Stimulated activated CD4-positive, alpha-beta T cell treated with anti-CD3 and anti-CD28 coated beads, TNF-alpha, amount 100 ng/mL, for 48 hours (primary cell): ENCODE measurements at places on chromosomes 3 and 15.

DNA sequence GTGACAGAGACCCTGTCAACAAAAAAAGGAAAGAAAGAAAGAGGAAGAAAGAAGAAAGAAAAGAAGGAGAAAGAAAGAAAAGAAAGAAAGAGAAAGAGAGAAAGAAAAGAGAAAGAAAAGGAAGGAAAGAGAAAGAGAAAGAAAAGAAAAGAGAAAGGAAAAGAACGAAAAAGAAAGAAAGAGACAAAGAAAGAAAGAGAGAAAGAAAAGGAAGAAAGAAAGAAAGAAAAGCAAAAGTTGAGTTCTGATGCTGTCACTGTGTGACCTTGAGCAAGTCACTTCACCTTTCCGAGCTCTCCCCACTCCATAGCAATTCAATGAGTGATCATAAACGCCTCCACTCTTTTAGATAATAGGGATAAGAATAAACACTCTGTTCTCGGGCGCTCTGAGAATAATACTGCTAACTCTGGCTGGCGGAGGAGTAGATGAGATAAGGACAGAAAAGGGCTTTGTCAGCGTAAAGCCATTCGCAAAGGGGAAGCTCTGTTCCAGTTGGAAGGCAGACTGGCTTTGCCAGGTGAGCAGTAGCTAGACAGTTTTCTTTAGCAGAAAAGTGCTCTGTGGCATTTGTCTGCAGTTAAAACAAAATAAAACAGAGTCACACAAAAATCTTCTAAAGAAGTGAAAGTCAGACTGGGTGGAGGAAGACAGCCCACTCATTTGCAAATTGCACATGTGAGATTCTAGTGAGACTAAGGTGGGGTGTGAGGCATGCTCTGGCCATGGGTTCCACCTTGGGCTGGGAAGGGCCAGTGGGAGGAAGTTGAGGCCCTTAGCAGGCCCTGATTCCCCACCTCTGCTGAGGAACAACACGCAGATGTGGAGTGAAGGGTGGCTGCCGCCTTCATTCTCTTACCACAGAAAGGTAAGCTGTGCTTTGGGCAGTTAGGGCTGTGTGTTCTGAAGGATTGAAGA, 9.6 kb upstream of the FLNB start:
- DNase-seq, result no peak

GRCh38 chr3:67349551-67350174, 304.7 kb downstream of the SUCLG2 start:
- no peak for DNase-seq

- DNase-seq, result no peak
Observed at GRCh38 chr3:119778811-119779210, 3.1 kb upstream of the NR1I2 start.

DNA sequence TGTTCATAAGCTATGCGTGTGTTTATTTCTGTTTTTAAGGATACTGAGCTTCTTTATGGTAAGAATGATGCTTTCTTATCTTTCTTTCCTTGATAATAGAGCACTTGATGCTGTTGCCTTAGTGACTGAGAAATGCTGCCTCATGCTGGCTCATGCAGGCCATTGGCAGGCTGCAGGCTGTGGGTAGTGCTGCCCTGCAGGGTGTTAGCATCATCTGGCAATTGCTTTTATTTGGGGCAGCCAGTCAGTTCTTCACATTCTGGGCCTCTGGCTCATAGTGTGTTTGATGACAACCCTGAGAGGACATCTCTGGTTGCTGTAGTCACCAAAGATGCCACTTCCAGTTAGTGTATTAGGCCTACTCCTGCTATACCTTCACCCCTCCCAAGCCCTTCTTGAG, 66.2 kb upstream of the ONECUT1 start:
- DNase-seq, result no peak

DNA sequence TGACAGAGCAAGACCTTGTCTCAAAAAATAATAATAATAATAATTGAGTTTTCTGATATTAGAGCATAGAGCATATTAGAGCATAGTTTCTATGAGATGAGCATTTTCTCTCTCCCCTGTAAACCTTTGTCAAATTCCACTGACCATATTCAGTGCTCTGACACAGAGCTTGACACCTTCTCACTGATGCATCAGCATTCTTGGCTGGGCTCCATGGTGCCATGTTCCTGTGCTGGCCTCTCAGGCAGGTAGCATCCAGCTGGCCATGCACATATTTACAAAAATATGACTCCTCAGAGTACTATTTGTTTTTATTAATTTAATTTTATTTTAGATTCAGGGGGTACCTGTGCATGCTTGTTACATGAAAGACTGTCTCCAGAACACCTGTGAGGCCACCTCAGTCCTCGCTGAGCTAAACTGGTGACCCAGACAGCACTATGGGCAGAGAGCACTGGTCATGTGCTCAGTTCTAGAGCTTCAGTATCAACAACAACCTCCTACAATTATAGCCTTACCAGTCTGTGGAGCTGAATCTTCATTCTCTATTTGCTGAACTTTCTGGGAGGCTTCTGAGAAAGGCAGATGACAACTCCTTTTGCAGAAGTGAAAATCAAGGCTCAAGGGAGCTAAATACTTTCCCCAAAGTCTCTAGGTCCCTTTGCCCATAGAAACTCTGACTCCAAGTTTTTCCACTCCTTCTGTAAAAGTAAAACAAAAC, 21.6 kb upstream of the SLC28A2 start:
- no peak for DNase-seq

DNA sequence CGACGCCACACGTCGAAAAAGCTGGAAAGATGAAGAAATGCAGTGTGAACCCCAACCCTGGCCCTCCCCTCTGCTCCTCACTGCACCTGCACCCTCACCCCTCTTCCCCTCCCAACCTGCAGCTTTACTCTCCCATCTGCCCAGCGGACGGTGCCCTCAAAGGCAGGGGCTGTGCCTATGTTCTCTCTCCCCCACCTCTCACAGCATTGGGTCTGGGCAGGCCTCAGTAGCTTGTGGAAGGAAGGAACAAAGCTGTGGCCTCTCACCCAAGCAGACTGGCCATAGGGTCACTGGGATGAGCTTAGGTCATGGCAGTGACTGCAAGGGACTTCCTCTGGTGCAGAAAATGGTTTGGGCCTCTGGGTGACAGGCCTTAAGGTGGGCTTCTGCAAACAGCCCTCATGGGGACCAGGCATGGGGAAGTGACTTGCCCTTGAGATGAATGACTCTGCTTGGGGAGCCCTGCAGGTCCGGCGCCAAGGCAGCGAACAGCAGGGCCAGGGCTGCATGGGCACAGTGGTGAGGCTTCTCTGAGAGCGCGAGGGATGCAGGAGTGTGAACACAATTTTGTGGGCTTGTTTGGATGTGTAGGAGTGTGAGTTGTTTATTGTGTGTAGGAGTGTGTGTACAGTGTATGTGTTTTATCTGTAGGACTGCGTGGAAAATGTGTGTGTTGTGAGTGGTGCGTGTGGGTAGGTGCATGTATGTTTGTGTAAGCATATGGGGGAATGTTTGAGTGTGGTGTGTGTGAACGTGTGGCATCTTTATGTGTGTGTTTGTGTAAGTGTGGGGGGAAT, 29.2 kb downstream of the SRPRB start:
- DNase-seq, result no peak

DNA sequence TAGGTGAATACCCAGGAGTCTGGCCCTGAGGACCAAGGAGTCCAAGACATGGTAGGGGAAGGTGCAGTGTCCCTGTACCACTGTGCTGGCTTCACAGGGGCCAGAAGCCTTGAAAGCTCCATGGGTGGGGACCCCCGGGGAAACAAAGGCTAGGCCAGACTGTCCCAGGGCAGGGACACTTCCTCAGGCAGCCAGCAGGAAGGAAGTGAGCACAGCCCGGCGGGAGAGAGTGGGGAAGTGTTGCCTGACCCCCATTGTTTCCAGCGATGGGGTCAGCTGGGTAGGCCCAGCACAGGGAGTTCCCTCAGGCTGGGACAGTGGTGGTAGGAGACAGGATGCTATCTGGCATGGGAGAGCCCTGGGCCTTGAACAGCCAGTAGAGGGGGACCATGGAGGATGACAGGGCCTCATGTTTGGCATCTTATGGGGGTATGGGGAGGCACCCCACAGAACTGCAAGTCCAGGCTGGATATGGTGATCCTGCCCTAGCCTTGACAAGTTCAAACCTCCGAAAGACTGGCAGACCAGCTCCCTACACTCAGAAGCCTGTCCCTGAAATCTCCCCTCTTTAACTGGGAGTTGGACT, 1.2 kb upstream of the HYAL2 start:
- no peak for DNase-seq

DNA sequence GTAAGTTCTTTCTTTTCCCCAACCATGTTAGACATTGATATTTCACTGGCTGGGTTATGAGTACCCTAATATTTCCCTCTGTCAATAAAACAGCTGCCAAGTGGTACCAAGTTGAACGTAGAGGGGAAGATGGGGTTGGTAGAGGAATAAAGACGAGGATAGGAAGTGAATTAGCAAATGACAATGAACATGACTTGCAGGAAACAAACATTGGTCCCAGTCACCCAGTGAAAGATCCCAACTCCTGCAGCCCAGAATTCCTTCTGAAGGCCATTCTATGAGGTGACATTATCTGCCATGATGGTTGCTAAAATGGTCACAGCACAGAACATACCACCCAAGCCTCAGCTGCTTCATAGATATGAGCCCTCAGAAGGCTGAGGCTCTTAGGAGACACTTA, 159.0 kb upstream of the CTNNB1 start:
- no peak for DNase-seq

GRCh38 chr3:105868742-105869530, at the start of gene CBLB:
CBLB (minus strand) TSS chr3:105869012; CDS start chr3:105867577, 1,435 bp downstream.
- peak; percentile 76 for DNase-seq

DNA sequence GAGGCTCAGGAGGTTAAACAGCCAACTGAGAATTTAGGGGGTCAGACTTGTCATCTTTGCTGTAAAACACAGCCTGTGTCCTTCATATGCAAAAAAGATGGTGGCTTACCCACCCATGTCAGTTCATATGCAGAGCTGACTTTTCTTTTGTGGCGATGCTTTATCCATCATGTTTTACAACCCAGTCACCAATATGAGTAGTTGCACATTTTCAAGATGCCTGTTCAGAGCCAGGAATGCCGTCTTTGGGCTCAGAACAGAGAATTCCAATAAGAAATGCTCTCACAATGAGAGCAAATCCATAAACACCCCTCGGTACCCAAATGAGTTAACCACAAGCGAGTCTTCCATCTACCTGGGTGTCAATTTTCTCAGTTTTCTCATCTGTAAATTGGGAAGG, 83.6 kb downstream of the TIGIT start:
- no peak for DNase-seq

DNA sequence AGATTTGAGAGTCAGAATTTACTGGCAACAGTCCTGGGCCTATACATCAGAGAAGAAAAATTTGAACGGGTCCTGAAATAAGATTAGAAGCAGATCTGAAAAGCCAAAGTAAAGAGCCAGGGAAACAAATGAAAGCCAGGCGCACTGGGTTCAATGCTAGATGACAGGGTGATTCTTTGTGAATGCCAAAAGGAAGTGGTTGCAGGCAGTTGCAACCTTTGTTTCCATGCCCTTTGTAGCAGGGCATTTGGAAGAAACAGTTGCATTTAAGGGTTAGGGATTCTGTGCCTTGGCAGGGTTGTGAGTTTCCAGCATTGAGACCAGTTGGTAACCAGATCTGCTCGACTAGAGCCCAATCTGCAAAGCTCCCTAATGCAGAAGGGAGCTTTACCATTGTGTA, 36.4 kb upstream of the MTHFS start:
- DNase-seq, result no peak

DNA sequence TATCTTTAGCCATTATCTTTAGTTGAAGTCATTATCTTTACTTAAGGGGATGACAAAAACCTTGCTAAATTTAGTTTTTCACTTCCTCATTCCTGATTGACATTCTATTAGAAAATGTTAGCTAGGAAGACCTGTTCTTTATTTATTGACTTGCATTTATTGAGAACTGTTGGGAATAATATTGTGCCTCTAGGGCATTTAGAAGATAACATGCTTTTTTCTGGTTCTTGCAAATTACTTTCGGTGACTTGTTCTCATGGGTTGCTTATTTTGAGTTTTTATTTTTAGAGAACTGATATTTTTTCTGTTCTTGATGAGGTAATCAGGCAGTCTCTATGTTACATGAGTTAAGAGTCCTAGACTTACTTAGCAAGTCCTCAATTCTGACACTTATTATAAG, 48.3 kb upstream of the CTDSPL start:
- DNase-seq, result no peak

DNA sequence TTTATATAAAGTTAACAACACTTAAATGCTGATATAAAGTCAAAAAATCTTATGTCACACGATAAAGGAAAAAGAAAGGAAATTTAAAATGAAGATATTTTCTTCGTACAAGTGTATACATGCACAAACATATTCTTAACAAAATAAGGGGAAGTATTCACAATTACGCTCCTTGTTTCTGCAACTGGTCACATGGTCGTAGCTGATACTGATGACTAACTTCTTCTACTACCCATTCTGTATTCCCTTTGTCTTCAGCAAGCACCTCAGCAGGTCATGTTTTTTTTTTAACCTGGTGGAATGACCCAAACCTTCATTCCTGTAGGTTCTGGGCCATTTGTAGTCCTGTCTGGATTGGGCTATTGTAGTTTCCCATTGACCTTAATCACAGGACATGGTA, 30.0 kb upstream of the CMTM8 start:
- no peak for DNase-seq

DNA sequence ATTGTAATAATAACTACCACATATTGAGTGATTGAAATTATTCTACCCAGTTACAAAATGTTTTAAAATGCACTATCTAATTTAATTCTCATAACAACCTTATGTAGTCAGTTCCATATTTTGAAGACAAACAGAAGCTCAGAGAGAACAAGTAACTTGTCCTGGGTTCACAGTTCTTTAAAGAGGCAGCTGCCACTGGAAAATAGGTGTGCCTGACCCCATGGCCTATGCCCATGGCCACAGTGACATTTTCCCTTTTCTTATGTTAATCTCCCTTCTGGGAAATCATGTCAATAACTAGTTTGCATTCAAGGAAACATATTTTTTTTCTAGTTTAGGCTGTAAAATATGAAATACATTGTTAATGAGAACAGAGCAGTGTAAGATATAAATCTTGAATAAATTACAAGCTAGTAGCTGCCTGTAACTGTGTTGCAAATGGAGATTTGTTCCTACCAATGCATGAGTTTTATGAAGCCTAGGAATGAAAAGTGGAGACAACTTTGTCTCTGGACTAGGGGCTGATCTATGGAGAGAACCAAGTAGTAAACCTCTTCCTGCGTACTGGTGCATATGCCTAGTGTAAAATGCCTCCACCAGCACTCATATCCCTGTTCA, 1018.0 kb downstream of the NTRK3 start:
- DNase-seq, result no peak

DNA sequence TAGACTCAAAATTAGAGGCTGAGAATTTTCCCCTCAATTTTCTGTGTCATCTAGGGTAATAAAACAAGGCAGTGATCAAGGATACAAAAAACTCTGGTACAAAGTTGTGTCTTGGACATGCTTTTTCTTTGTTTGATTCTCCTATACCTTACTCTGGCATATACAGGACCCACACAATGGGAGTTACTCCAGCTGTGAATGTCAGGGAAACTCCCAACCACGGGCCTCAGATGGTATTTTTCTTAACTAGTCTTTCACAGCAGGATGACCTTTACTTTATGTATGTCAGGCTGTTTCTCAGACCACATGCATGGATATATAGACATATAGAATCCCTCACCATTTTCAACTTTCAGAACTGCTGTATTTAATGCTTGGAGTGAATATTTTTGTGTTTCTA, 41.3 kb downstream of the FEZF2 start:
- no peak for DNase-seq

GRCh38 chr3:179147514-179147872, 664 bp upstream of the PIK3CA start:
- DNase-seq, result peak; percentile 46
